ENCODE measurements at places on chromosomes 11 and 22.

- DNase-seq: no peak
Observed at GRCh38 chr11:85170184-85170583, 457.0 kb downstream of the DLG2 start.

- DNase-seq: no peak
Observed at GRCh38 chr22:23369054-23369685, 188.9 kb downstream of the BCR start.

DNA sequence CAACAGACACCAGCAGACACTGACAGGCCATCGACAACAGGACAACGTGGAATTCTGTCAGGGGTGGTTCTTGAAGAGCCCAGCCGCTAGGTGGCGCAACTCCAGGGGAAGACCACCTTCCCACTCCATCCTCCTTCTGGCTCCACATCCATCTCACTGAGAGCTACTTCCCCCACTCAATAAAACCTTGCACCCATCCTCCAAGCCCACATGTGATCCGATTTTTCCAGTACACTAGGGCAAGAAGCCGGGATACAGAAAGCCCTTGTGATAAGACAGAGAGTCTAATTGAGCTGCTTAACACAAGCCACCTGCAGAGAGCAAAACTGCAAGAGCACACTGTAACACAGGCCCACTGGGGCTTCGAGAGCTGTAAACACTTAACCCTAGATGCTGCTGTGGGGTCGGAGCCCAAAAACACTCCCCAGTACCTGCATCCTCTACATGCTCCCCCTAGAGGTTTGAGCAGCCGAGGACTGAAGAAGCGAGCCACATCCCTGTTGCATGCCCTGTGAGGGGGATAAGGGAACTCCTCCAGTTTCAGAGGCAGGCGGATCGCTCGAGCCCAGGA, 11.5 kb upstream of the RAB39A start:
- DNase-seq: no peak

DNA sequence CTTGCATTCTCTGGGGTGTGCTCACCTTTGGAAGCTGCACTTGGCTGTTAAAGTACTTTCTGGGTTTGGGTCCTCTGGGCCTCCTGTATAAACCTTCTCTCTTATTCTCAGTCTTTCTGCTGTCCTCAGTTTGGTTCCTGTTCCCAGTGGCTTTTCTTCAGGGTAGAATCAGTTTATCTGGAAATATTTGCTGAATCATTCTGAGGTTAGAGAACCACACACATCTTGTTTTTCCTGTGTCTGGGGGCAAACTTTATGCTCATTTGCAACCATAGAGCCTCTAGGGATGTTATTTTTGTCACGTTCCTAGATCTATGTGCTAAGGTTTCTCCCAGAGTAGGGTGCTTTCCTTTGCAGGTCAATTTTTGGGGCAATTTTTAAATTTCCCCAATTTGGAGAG, 224.3 kb upstream of the C11orf87 start:
- no peak for DNase-seq

DNA sequence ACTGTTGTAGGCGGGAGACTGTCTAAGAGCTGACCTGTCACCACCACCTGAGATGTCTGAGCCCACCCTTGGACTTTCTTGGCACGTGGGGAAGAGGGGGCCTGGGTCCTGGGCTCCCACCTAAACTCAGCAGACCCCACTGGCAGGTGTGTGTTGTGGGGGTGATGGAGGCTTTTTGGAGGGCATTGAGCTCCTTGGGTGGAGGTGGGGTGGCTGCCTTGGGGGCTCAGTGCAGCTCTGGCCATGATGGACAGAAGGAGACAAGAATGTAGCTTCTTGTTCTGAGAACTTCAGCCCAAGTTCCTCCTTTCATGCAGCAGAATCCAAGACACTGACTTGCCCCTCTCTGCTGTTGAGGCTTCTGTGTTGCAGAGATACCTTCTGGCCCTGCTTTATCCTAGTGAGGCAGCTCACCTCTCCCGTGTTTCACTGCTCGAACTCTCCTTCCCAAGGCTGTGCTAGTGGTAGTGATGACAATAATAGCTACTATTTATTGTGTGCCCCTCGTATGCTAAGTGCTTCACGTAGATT, 116.6 kb upstream of the OR4B1 start:
- DNase-seq: no peak

- DNase-seq: no peak
Observed at GRCh38 chr11:86519064-86519911, 144.6 kb downstream of the CCDC81 start.

DNA sequence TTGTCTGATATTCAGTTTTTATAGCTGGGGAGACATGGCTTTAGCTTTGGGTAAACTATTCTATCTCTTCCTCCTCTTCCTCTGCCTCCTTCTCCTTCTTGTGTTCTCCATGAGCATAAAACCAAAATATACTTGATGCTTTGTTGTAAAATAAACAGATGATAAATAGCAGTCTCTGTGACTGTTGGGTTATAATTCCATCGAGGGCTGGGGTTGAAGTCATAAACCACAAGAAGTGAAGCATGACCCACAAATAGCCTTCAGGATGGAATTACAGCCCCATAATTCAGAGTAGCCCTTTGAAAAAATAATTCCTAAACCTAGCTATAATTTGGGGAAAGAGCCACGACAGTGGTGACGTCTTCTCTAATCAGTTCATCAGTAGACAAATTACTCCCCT, 177.7 kb downstream of the SNX19 start:
- DNase-seq: no peak

- no peak for DNase-seq
Observed at GRCh38 chr22:30945653-30946052, 22.9 kb downstream of the MORC2 start.

DNA sequence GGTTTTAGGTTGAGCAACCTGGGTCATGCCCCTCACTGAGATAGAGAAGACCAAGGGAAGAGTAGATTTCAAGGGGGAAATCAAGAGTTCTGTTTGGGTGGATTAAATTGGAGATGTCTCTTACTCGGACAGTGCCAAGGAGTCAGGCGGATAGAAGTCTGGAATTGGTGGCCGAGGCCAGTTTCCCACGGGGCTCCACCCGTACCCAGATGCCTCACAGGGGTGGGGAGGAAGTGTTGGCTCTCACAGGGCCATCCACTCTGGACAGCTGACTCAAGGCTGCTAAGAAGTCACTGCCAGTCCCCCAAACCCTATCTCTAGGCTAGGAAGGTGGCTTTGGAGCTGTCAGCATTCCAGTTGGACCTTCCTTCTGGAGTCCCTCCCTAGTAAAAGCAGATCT, 79.1 kb upstream of the TIMP3 start:
- no peak for DNase-seq

DNA sequence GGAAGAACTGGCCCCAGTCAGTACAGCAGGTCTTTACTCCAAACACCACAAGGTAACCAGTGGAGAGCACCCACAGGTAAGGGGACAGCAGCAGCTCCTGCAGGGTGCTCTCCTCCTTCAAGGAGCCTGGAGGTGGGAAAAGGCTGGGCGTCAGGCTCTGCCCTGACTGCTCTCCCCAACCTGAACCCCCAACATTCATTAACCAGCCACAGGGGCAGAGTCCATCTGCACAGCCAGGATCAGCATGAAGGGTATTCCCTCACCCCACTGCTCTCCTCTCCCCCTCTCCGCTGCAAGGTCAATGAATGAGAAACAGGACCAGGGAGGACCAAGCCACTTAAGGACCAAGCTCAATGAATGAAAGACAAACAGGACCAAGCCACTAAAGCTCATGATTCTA, 3.7 kb downstream of the SLC37A4 start:
- DNase-seq: no peak

GRCh38 chr11:61756452-61757212, 4.2 kb downstream of the MYRF start:
- DNase-seq: no peak

DNA sequence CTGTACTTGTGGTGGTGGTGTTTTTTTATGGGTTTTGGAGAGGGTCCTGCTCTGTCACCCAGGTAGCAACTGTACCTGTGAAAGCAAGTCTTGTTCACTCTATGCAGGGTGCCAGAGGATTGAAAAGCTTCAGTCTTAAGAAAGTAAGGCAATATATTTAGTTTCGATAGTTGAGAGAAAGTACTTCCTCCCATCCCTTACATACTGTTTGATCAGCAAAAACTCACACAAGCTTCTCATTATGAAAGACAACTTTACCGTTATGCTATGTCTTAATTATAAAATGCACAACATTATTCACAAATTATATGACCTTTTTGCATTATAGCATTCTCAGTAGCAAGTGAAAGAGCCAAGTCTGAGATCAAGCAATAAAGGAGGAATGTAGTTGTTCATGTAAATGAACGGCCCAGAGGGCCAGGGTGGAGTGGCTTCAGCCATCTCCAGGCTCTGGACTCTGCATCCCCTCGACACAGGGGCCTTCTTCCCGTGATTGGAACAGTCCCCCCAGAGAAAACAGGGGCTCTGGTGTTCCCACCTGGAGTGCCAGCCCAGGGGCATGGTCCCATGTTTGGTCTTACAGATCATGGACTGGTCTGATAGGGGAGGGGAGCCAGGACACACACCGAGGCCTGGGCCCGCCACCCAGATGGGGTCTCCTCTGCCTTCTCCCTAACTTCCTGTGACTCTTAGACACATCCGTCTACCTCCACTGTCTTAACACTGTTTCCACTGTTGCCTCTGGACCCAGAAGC, 38.7 kb upstream of the CTTN start:
- DNase-seq: no peak

GRCh38 chr11:102991776-102992175, 36.2 kb upstream of the MMP13 start:
- DNase-seq: no peak

DNA sequence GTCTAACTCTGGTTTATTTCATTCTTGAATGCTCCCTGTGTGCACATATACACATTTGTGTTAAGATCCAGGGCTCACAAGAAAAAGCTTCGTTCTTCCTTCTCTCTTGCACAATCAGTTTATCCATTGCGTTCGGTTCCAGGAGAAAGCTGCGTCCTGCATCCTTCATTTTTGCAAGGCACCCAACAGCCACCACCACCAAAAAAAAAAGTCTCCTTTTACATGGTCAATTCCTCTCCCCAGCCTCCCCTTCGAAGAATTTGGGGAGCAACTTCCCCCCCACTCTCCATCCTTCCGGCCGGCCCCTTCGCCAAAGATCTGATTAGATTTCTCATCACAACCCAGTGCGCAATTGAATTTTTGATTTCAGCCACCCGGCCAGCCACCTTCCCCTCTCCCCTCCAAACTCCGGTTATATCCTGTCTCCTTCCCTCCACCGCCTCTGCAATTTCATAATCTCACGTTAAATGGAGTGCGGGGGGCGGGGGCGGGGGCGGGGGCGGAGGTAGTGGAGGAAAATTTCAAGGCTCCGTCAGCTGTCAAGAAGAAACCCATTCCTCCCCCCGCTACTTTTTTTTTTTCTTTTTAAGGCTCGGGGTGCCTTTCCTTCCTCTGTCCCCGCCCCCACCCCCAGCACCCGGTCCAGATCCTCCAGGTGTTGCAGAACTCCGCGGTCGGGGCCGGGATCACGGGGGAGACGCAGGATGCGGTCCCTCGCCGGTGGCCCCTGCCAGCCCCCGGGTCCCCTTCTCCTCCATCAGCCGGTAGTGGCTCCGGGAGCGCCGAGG, 1166.5 kb downstream of the LRRC4C start:
- DNase-seq: no peak

GRCh38 chr11:19602406-19602805, 110.2 kb upstream of the NAV2 start:
- DNase-seq: no peak

- DNase-seq: no peak
Observed at GRCh38 chr11:69215216-69215615, 59.5 kb downstream of the SMIM38 start.

DNA sequence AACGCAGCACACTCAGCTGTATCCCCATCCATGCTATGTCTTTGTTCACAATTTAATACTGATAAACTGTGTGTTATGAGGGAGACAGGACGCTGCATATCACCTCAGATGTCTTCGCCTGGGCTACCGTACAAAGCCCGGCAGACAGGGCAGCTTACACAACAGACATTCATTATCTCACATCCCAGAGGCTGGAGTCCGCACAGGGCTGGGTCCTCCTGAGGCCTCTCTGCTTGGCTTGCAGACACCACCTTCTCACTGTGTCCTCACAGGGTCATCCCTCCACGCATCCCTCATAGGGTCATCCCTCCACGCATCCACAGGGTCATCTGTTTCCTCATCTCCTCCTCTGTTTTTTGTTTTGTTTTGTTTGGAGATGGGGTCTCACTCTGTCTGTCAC, 61.2 kb downstream of the SHANK2 start:
- DNase-seq: no peak

- DNase-seq: no peak
Observed at GRCh38 chr22:39994041-39994565, 651 bp upstream of the FAM83F start.

DNA sequence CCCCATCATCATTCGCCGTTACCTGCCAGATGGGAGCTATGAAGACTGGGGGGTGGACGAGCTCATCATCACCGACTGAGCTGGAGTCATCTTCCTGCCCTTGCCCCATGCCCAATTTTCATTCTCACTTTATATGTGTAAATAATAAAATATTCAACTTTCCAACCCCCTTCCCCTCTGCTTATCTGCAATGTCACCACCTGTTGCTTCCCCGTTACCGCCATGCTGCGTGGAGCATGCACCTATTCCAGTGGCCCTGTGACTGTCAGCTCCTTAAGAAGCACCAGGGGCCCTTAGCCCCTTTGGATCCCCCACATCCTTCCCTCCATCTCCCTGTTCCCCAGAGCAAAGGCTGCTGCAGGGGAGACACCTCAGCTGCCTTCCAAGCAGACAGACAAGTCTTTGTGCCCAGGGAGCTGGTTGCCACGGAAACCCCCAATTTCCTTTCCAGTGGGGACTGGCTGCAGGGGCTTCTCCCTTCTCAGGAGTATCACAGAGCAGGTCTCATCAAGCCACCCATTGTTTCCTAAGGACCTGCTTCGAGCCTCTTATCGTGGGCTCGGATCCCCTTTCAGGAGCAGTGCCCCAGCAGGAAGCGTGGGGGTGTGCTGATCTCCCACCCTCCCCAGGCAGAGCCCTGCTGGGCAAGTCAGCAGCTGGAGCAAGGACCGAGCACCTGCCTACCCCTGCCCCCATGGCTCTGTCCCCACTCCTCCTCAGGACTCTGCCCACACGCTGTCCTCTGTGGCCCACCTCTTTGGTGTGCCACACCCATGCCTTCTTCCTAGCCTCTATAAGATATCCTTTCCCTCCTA, 14.3 kb downstream of the POLR2F start:
- no peak for DNase-seq

GRCh38 chr11:123174196-123175183, 20.6 kb downstream of the CLMP start:
- no peak for DNase-seq

DNA sequence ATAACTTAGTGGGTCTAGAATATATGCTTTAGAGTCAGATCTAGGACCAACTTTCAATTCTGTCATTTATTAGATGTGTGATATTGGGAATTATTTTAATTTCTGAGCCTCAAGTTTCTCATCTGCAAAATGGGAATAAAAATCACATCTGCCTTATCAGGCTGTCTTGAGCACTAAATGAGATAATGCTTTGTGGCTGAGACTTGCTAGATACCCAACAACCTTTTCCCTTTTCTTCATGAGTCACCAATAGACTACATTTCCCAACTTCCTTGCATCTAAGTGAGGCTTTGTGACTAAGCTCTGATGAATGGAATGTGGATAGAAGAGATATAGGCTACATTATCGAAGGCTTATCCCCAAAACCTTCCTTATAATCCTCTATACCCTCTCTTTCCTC, 220.7 kb upstream of the SESN3 start:
- DNase-seq: no peak
